ENCODE measurements at places on chromosomes 3 and 15. TPM values are rescaled to one million over a fixed set of nuclear protein-coding genes. Genes with fewer than 3 reads are reported as not detected.

HTR3C gene
- total RNA-seq: not detected

C2CD4A gene
- total RNA-seq: not detected

USP13 gene
- total RNA-seq: 4.1 TPM

CCR9 gene
- total RNA-seq: not detected

BTLA gene
- under 0.01 TPM for total RNA-seq

CTXND1 gene
- not detected for total RNA-seq

PDIA5 gene
- 60.2 TPM for total RNA-seq
